ENCODE measurements at places on chromosomes 7 and 10.

GRCh38 chr10:90969947-90970673 is 49.2 kb upstream of the ANKRD1 start:
- no peak for DNase-seq

DNA sequence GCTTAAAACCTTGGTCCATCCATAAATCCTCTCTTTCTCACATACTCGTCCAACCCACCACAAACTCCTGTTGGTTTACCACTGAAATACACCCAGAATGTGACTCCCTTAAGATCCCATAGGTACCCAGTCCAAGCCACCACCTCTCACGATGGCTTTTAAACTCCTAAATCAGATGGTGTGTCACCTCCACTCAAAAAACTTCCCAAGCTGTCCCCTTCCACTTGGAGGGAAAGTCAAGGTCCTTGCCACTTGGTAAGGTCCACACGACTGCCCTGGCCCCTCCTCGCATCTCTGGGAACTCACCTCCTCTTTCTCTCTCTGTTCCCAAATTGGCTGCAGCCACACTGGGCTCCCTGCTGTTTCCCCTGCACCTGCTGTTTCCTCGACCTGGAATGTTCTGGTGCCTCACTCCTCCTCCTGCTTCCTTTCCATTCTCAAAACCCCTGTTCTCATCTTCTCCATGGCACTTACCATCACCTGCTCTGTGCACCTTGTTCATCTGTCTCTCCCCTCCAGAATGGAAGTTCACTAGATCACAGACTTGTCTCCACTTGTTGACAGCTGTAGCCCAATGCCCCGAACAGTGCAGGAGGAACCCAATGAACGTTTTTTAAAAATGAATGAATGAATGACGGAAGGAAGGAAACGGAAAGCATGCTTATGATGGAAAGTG is 23.0 kb downstream of the ZFAND2A start:
- DNase-seq: no peak

DNA sequence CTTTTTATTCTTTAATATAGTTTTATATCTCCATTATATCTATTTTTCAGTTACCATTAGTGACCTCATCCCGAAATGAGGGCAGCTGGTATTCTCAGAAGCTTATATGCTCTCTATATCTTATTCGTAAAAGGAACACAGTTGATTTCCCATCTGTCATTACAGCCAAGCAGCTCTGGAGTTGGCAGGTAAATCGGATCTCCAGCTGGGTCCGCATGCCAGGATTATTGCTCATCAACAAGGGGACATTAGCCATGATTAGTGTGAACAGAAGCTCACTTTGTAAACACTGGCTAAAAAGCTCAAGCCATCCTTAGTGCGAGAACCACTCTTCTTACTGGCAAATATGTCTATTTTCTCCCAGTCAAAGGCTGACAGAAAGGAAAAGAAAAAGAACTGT is 180.3 kb downstream of the NPSR1 start:
- no peak for DNase-seq

DNA sequence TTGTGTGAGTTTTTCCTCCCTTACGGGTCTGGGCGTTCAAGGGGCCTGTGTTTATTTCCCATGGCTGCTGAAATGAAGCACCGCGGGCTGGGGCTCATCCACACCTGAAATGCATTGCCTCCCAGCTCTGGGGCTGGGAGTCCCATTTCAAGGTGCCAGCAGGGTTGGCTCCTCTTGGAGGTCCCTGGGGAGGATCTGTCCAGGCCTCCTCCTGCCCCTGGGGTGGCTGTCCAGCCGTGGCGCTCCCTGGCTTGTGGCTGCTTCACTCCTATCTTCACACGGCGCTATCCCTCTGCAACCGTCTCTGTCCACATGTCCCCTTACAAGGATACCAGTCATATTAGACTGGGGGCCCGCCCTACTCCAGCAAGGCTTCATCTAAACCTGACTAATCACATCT is 41.1 kb upstream of the CNPY1 start:
- DNase-seq: no peak

DNA sequence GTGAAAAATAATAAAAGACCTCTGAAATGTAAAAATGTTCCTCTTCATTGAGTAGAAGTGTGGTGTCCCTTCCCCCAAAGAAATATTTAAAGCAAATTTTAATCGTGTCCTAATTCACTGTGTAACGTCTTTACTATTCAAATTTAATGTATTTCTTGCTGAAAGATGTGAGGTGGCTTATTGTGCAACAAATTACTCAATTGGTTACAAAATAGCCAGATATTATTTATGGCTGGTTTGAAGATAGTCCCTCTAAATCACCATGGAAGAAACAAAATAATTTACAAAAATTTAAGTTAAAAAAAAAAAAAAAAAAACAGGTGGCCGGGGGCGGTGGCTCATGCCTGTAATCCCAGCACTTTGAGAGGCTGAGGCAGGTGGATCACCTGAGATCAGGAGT is 43.7 kb downstream of the DNAJC12 start:
- DNase-seq: no peak

- no peak for DNase-seq
These were observed 24.1 kb upstream of the ZC3HAV1L start for GRCh38 chr7:139059905-139060304.

DNA sequence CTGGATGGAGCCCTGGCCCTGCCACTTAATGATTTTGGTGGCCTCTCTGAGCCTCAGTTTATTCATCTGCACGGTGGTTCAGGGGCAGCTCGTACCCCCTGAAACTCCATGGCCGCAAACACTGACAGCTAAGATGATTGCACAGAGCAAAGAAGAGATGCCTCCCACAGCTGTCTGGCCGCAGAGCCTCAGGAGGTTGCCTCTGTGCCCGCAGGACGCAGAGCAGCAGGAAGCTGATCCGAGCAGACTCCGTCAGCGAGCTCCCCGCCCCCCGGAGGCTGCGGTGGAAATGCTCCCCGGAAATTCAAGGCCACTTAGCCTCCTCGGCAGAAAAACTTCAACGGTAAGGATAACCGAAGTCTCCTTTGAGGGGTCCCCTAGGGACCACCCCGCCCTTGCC is 30.2 kb upstream of the C10orf53 start:
- no peak for DNase-seq

DNA sequence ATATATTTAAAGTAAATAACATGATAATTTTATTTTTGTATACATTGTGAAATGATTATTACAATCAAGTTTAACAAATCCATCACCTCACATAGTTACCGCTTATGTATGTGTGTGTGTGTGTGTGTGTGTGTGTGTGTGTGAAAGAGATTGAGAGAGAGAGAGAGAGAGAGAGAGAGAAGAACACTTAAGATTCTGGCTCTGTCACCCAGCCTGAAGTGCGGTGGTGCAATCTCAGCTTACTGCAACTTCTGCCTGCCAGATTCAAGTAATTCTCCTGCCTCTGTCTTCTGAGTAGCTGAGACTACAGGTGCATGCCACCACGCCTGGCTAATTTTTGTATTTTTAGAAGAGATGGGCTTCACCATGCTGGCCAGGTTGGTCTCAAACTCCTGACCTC is 17.8 kb downstream of the LYZL1 start:
- DNase-seq: no peak

DNA sequence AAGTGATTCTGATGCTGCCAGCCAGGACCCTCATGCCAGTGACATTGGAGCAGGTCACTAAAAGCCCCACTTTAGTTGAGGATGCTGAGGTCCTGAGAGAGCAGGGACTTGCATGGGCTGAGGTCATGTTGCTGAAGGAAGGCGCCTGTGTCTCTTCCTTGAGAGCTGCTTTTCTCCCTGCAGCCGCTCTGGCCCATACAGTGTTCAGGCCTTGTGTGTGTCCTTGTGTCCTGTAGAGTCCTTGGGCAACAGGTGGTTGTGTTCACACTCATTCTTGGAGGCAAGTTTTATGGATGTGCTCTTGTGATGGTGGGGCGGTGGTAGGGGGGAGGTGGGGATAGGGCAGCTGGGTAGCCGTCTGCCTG is 33.3 kb downstream of the TSPAN14 start:
- no peak for DNase-seq

GRCh38 chr10:113523071-113523470 is 29.8 kb upstream of the HABP2 start:
- DNase-seq: no peak
